Head of caudate nucleus (tissue), 42 donors: ENCODE measurements at places on chromosomes 1 and 21.

DNA sequence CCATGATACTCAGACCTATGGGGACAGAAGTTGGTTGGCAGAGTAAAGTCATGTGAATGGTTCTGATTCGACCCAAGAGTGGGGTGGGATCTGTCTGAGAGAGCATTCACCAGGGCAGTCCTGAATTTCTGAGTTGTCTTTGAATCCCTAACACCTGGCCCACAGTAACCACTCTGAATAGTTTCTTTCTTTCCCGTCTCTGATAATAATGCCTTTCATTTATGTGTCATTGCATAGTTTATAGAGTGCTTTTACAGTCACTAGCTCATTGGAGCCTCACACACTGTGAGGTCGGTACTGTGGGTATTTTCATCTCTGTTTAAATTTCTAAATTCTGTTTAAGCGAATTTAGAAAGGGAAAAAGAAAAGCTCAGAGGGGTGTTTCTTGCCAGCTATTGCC, 147.1 kb downstream of the C1orf21 start:
- DNase-seq: no peak

DNA sequence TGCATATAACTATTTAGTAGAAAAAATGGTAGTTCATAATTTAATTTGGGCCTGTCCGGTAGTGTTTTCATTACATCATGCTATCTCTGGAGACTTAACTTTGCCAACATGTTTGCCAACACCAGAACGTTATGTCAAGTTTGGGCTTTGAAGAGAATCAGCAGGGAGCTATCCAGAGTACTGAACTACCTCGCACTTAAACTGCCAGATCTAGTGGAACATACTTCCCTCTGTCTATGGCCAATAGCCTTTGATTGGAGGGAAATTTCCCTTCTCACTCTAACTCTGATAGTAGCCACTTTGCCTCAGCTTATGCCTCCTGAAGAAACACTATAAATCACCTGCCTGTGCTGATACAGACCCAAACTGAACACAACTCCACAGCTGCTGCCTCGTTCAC, 10.0 kb downstream of the LRRC53 start:
- no peak for DNase-seq

DNA sequence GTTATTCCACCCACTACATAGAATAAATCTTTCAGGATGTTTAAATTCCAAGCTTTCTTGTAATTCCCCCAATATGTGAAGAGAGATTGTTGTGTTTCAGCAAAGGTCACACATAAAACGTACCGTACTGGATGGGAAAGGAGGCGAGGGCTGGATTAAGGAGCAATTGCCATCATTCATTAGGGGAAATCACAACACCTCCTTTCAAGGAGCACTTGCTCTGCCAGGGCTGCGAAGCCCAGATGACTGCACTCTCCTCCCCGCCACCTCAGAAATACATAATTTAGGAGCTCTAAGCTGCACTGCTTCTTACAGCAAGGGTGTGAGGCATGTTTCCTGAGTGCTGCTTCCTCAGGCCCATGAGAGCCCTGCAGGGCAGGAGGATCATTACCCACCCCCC, 29.6 kb downstream of the MATN1 start:
- no peak for DNase-seq

DNA sequence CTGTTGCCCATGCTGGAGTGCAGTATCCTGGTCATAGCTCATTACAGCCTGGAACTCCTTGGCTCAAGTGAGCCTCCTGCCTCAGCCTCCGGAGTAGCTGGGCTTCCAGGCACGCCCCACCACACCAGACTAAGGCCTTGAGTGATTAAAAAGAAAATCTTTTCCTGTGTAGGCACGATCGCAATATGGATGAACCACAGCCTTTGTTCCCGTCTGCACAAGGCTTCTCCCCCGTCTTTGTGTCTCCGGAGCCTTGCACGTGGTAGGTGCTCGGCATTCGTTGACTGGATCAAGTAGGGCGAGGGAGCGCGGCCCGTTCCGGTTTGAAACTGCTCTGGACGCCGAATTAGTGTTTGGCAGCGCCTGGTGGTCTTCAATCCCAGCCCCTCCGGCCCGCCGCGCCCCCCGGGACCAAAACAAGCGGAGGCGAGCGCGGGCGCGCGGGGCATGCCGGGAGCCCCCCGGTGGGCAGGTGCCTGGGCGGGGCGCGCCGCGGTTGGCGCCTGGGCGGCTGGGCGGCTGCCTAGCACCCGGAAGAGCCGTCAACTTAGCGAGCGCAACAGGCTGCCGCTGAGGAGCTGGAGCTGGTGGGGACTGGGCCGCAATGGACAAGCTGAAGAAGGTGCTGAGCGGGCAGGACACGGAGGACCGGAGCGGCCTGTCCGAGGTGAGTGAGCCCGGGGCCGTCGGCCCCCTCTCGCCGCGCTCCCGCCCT, at the start of gene SFT2D2:
SFT2D2 (plus strand) TSS at position 529 of the 715 bp plus-strand sequence; CDS start at position 605, 76 bp downstream.
- DNase-seq: peak; percentile 69

DNA sequence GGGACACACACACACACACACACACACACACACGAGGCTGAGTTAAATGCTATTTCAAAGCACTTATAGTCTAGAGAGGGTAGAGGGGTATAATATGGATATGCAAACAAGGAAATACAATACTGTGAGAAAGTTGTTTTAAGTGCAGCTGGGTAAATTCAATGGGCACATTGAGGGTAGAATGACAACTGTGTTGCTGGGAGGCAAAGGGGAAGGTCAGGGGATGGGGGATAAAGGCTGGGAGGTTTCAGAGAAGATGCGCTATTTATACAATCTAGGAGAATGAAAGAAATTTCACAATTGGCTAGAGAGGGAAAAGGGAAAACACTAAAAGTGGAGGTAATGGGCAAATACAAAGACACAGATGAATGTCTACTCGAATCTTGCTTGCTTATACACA, 19.4 kb downstream of the EXTL2 start:
- DNase-seq: no peak

DNA sequence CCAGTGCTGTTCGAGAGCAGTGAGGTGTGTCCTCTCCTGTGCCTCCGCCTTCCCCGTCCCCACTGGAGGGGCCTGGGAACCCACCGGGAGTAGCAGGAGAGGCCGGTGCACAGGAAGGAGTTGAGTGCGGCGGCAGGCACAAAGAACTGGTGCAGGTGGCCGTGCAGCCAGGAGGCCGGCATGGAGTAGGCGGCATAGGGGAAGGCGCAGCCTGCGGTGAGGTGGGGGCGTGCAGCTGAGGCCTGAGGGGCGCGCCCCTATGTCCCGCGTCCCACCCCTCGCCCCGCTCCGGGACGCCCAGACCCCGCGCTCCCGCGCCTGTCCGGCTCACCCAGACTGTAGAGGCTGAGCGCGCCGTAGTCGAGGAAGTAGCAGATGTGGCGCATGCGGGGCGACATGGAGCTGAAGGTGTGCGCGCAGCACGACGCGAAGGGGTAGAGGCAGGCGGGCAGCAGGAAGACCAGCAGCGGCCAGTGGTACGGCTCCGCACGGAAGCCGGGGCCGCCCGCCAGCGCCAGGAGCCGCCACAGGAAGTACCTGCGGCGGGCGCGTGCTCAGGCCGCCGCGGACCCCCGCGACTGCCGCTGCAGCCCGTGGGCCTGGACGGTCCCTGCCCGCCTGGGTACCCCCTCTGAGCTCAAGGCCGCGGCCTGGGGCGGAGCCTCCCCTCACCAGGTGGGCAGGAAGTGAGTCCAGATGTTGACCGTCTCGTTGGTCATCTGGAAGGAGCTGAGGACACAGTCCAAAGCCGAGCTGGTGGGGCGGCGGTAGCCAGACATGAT, 2.2 kb downstream of the PAQR6 start:
- no peak for DNase-seq

GRCh38 chr1:30133414-30134055, 589.9 kb downstream of the MATN1 start:
- no peak for DNase-seq

- DNase-seq: no peak
Measured at GRCh38 chr1:15771836-15772515, 13.4 kb downstream of the FBLIM1 start.

DNA sequence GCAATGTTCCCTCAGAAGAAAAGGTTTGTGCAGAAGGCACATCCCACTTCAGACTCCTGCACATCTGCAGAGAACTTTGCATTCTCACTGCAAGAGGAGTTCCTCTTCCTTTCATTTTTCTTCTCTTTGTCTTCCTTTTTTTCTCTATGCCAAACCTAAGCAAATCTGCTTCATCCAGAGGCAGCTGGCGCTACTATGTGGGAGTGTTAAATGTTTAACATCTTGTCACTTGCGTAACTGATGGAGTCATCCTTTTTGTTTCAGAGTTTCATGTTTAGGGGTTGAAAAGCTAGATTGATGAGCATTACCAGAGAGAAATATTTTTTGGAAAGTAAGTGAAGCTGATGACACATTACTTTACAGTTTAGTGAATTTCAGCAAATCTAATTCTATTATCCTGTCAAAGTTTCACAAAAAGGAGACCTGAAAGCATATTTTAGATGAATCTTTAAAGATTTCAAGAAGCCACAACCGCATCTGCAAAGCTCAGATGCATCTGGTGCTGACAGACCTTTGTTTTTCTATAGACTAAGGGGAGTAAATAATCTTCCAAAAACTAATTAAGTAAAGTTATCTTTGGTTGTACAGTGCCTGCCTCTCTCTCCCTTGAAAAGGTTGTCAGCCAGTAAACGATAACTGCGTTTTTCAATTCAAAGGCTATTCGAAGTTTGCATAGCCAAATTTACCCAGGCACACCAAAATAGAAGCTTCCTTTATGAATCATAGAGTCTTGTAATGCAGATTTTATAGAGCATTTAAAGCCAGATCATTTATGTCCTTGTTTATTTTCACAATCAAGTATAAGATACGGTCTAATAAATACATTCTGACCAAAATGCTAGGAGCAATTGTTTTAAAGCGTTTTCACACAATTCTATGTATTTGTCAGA, 1.2 kb upstream of the LRRC53 start:
- no peak for DNase-seq

DNA sequence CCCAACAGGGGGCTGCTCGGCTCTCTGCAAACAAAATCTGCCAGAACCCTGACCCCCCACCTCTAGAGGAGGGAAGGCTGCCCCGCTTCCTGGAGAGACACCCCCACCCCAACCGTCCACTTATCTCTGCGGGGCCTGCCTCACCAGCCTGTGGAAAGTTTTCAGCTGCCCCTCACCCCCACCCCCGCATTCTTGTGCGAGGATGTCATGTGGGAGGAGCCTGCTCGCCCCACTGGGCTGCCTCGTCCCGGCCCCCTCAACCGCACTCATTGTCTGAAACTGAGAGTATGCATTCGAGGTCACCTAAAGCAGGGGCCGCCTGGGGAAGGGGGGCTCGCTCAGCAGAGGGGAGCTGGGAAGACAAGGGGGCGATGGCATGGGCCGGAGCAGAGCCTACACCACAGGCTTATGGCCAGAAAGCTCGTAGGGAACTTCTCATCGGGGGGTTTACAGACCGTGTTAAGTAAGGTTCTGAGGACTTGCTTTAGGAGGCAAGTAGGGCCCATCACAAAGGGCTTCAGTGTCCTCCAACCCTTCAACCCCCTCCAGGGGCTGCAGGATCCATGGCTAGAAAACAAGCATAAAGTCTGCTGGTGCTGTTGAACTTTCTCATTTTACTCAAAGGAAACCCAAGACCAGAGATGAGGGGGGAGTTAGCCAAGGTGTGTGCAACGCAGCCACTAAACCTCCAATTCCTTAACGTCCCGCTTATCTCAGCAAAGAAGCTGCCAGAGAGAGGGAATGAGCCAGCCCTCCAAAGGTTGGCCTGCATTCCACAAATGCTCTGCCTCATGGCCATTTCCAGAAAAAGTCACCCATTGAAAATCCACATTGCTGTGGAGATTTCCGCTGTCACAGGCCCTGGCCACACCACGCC, 9.4 kb downstream of the EPHA2 start:
- no peak for DNase-seq

- DNase-seq: no peak
Measured at GRCh38 chr1:25195835-25196234, 36.5 kb downstream of the SYF2 start.

DNA sequence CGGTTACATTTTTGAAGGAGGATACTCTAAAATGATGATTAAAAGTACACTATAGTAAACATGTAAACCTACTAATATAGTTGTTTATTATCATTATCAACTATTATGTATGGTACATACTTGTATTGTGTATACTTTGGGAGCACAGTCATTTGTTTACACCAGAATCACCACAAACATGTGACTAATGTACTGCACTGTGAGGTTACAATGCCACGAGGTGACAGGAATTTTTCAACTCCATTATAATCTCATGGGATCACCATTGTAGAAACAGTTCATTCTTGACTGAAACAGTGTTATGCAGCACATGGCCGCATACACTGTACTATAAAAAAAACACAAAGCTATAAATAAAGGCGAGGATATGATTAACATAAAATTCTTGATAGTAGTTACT, 44.3 kb downstream of the GPATCH2 start:
- no peak for DNase-seq

DNA sequence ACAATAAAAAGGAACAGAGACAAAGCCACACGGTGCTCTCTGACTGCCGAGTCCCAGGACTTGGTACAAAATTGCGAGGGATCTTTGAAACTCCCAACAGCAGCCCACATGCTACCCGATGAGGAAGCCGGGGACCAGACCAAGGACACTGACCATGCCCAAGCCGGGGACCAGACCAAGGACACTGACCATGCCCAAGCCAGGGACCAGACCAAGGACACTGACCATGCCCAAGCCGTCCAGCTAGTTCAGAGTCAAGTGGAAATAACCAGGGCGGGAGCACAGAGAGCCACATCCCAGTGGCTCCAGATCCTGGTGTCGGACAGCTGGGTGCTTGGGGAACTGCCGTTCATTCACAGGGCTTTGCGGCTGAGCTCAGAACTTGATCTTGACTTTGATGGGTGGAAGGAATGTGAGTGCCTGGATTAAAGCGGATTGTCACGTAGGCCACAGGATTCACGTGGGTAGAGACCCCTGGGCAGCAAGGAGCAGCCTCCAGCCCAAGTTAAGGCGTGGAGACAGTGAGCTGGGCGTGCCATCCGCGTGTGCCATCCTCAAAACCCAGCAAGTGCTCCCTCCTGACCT, 16.5 kb upstream of the TRAPPC10 start:
- DNase-seq: no peak

DNA sequence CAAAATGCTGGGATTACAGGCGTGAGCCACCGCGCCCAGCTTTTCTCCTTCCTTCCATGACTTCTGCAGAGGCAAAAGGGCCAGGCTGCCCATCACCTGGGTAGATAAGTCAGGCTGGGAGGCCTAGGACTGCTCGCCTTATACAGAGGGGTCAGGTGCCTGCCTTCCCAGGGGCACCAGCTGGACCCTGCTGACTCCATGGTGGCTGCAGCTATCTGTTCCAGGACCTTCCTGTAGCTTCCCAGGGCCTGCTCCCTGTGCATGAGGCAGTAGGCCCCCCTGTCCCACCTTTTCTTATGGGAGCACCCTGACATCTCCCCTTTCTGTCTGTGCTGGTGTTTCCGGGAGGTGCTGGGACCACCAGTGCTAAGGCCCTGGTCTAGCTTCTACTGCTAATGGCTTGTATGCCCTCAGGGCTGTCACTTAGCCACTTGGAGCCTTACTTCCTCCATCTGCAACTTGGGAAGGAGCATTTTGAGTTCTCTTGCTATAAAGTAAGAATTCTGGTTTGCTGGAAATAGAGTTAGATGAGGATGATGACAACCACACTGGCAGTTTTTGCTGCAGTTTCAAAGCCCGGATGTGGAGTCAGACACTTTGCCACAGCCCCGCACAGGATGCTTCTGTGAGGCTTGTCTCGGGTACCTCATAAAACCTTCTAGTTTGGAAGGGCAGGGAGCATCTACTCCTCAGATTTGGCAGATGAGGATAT, 14.4 kb downstream of the SOX13 start:
- no peak for DNase-seq

GRCh38 chr1:153550827-153551500, 1.9 kb upstream of the S100A3 start:
- no peak for DNase-seq
